ENCODE measurements at places on chromosomes 7 and 10. TPM values are rescaled to one million over a fixed set of nuclear protein-coding genes. Genes with fewer than 3 reads are reported as not detected.

DNA sequence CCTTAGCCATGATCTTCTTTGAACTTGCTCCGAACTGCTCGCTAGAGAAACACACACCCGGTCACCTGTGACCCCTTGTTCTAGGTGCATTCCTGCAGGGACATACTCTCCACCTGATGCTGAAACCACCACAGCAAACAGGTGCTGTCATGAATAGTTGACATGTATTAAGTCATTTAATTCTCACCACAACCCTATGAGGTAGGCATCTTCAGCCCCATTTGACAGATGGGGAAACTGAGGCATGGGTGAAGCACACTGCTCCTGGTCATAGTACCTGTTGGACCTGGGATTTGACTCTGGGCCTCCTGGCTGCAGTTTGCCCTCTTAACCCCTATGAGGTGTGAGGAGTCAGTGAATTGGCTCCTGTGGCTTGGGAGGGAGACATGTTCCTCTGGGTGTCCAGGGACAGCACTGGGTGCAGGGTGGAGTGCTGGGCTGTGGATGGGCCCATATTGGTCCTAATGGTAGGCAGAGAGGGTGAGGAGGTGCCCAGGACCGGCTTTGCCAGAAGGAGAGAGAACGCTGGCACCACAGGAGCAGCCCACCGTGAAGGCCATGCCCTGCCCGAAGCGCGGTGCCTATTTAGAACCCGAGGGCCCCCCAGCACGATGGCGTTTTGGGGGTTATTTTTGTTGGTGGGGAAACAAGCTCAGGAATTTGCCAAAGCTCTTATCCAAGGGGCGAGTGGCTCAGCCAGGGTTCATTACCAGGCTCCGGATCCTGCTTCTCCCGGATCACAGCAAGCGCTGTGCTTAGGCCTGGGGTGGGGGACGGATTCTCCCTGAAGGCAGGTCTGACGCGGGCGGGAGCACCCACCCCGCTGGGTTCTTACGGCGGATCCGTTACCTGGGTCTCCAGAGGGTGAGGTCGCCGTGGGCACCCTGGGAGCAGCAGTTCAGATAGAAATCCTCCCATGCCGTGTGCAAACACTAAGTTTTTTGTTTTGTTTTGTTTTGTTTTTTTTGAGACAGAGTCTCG, 52.3 kb downstream of the GLRX3 start:
- H3K36me3 ChIP-seq: no peaks in the 10 kb centered on the region
- H3K4me1 ChIP-seq: peaks cover 4% of the 10 kb centered on the region
- no peak for DNase-seq
- peaks cover 9% of the 10 kb centered on the region for H3K27me3 ChIP-seq

DNA sequence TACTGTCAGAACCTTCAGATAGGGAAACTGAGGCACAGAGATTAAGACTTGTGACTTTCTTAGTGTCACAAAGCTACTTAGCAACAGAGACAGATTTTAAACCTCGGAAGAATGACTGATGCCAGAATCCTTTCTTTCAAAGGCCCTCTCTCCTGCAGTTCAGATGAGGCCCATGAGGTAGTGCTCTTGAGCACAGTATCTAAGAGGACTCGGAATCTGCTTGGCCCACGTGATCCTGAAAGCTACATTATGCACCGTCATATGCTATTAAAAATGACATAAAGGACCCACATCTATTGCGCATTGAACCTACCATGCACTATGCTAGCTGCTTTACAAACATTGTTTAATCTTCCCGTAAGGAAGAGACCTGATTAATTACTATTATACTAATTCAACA, 355.9 kb downstream of the SFMBT2 start:
- DNase-seq: no peak
- H3K27me3 ChIP-seq: no peaks in the 10 kb centered on the region
- H3K4me3 ChIP-seq: no peak overlapping the region
- H3K27ac ChIP-seq: no peak overlapping the region
- H3K36me3 ChIP-seq: peaks cover 9% of the 10 kb centered on the region
- no peaks in the 10 kb centered on the region for H3K4me1 ChIP-seq

GRCh38 chr7:46478046-46478445, 557.0 kb upstream of the IGFBP3 start:
- no peaks in the 10 kb centered on the region for H3K4me1 ChIP-seq
- H3K4me3 ChIP-seq: no peak overlapping the region
- H3K27ac ChIP-seq: no peak overlapping the region
- no peak for DNase-seq
- no peaks in the 10 kb centered on the region for H3K27me3 ChIP-seq

- no peaks in the 10 kb centered on the region for H3K4me1 ChIP-seq
- peaks cover 34% of the 10 kb centered on the region for H3K36me3 ChIP-seq
- no peak overlapping the region for H3K4me3 ChIP-seq
- DNase-seq: no peak
These were observed 24.6 kb downstream of the WIPI2 start for GRCh38 chr7:5214641-5215040.

GRCh38 chr10:131448171-131448570, 136.7 kb upstream of the TCERG1L start:
- no peak for DNase-seq
- H3K27me3 ChIP-seq: peaks cover 7% of the 10 kb centered on the region
- no peak overlapping the region for H3K27ac ChIP-seq
- H3K36me3 ChIP-seq: no peaks in the 10 kb centered on the region
- H3K4me1 ChIP-seq: no peaks in the 10 kb centered on the region
- no peak overlapping the region for H3K4me3 ChIP-seq

DNA sequence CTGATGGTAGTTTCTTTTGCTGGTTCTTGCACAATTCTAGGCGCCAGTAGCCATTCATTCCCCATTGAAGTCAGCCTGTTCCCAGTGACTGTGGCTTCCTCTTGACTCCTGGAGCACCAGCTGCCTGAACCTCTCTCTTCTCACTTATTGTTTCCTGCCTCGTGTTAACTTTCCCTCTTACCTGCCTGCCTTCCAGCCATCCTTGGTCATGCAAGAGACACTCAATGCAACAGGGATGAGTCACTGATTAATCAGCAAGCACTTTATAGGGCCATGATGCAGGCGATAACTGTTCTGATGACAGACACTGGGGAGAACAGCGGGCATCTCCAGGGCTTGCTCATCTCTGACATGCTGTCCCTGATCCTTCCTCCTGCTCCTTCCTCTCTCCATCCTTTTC, 122.0 kb downstream of the PLCE1 start:
- no peak overlapping the region for H3K4me3 ChIP-seq
- no peaks in the 10 kb centered on the region for H3K27me3 ChIP-seq
- no peaks in the 10 kb centered on the region for H3K4me1 ChIP-seq
- DNase-seq: no peak
- no peaks in the 10 kb centered on the region for H3K36me3 ChIP-seq
- no peak overlapping the region for H3K27ac ChIP-seq

- no peaks in the 10 kb centered on the region for H3K36me3 ChIP-seq
- no peaks in the 10 kb centered on the region for H3K27me3 ChIP-seq
- H3K4me1 ChIP-seq: no peaks in the 10 kb centered on the region
- no peak for DNase-seq
- no peak overlapping the region for H3K4me3 ChIP-seq
These were observed 500.7 kb downstream of the CCSER2 start for GRCh38 chr10:84829131-84829530.

- no peak for DNase-seq
- peaks cover 18% of the 10 kb centered on the region for H3K36me3 ChIP-seq
- no peak overlapping the region for H3K27ac ChIP-seq
- peaks cover 8% of the 10 kb centered on the region for H3K4me1 ChIP-seq
- H3K4me3 ChIP-seq: no peak overlapping the region
These were observed 4.3 kb upstream of the C1GALT1 start for GRCh38 chr7:7178081-7178480.

DNA sequence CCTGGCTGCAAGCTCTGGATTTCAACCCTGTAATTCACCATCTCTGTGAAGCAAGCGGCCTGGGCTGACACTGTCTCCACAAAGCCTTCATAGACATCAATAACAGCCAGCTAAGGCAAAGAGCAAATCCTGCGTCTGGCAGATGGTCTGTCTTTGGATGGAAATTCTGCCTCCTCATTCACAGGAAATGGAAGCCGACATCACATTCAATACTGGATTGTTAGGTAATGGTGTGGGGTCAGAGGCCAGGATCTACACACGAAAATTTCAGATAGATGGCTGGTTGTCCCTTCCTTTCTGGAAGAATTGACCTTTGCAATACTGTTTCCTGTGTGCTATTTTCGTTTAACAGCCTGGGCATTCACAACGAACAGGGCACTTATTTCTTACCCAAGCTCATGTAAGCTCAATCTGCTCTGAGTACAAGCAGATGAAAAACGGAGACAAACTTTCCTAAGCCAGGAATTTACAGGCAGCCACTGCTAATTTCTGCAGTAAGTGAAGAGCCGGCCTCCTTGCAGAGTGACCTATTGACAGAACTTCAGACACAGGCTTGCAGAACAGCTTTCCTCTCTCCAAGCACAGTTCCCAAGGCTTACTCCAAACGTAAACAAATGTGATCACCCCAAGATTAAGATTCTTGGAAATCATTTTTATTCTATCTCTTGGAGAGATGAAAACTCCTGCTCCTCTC, 3.1 kb upstream of the ADAM12 start:
- peaks cover 2% of the 10 kb centered on the region for H3K36me3 ChIP-seq
- DNase-seq: no peak
- H3K4me1 ChIP-seq: no peaks in the 10 kb centered on the region

DNA sequence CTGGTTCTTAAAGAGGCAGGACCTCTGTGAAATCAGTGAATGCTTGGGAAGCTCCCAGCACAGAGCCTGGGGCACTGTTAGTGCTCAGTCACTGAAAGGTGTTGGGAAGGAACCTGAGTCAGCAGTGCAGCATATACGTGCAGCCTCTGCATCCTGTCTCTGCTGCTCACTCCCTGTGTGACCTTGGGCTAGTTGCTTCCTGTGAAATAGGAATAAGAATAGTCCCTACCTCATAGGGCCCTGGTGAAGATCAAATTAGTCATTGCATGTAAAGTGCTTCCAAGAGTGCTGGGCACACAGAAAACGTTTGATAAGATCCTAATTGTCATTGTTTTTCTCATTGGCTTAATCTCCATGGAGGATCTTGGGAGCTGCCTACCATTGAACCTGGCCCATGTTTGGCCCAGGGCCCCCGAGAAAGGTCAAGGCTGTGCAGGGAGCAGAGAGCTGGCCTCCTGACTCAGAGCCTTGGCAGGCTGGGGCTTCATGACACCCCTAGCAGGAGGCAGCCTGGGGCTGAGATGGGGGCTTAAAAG, 73.3 kb upstream of the COL13A1 start:
- no peak overlapping the region for H3K27ac ChIP-seq
- no peaks in the 10 kb centered on the region for H3K36me3 ChIP-seq
- H3K4me1 ChIP-seq: peaks cover 7% of the 10 kb centered on the region
- no peak for DNase-seq

GPR22 gene
- total RNA-seq: not detected

PPP2R2D gene
- total RNA-seq: 41.9 TPM

PSMC2 gene
- 195 TPM for total RNA-seq

TFR2 gene
- 11.1 TPM for total RNA-seq

SDK1 gene
- 0.05 TPM for total RNA-seq

Measured in activated CD8-positive, alpha-beta memory T cell treated with anti-CD3 and anti-CD28 coated beads, Interleukin-2, amount 10 ng/mL, durations not matched to agents 7 days and 5 days (primary cell).